ENCODE measurements at places on chromosomes 4 and X.

DNA sequence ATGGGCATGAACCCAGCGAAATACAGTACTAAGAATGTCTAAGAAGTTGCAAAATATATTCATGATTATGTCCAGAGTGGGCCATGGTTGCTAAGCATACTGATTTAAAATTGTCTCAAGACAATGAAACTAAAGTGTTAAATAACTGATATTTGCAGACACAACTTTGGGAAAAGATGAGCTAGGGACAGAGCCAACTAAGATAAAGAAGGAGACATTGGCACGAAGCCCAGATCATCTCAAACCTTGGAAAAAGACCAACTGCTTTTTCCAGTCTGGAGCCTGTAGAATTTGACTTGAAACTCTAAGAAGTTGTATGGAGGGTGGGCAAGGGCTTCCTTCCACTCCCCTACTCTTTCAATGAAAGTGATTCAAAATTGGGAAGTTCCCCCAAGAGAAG is 108.5 kb upstream of the GLRA2 start:
- DNase-seq = no peak

DNA sequence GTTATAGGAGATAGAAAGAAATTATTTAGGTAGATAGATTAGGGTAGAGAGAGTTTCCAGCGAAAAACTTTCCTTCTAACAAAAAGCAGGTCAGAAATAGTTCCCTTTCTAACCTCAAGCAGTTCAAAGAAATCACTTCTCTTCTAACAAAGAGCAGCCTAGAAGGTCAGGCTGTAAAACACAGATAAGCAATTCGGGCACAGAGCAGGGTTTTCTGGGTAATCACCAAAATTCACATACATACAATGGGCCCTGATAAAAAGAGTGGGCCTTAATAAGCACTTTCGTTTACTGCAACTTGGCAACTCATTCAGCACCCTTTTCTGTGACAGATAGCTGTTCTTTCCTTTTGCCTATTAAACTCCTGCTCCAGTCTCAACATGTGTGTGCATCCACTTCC is 13.4 kb upstream of the NAF1 start:
- no peak for DNase-seq

DNA sequence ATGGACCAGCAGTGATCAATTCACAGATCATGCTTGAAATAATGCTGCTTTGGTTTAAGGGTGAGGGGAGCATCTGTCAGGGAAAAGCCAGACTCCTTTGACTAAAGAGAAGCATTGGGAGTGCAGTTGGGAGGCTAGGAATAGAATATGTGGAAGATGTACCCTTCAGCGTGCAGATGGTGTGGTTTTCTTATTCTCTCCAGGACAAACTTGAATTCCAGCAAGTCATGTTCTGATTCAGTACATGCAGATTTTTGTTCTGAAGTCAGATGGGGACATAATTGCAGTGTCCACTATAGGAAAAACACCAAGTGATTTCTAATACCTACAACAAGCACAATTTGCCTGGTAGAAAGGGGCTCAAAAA is 99.0 kb upstream of the LIMCH1 start:
- no peak for DNase-seq

DNA sequence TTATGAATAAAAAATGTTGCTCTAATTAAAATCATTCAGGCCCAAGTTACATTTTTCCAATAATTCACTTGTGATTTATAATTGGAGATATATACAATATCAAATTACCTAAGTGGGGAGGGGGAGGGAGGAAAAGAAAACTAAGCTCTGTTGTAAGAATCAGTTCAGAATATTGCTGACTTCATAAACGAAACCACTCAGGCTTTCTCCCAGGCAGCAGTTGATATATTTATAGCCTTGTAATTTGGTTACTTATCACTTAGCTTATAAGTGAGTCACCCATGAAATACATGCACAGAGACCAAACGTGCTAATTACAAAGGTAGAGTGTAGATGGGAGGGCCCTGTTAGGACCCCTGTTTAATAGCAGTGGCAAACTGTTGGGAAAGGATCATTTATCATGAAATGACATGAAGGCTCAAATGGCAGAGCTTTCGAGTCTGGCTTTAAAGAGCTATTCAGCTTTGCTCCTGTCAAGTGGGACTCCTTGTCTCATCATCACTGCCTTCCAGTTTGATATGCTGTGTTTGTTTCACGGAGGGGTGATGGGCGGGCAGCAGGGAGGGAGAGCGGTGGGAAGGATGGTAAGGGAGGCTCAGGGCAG is 105.6 kb upstream of the PGRMC2 start:
- DNase-seq = peak; percentile 25

- DNase-seq = no peak
These were observed 202.2 kb upstream of the GPRIN3 start for GRCh38 chr4:89509708-89510281.

DNA sequence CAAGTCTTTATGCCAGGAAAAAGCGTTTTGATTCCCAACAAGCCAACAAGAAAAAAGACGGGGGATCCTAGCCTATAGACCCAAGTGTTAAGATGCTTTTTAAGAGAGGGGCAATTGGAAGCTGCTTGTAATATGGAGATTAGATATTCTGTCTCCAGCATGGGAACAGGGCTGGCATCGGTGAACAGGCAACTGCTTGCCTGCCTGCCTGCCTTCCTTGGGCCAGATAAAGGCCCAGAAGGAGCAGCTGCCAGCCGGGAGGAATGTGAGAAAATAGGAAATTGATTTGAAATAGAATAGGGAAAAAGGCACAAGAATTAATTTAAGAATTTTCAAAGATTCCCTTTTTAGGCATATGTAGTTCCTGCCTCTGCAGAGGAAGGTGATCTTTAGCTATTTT is 192.2 kb downstream of the TENM3 start:
- DNase-seq = no peak

DNA sequence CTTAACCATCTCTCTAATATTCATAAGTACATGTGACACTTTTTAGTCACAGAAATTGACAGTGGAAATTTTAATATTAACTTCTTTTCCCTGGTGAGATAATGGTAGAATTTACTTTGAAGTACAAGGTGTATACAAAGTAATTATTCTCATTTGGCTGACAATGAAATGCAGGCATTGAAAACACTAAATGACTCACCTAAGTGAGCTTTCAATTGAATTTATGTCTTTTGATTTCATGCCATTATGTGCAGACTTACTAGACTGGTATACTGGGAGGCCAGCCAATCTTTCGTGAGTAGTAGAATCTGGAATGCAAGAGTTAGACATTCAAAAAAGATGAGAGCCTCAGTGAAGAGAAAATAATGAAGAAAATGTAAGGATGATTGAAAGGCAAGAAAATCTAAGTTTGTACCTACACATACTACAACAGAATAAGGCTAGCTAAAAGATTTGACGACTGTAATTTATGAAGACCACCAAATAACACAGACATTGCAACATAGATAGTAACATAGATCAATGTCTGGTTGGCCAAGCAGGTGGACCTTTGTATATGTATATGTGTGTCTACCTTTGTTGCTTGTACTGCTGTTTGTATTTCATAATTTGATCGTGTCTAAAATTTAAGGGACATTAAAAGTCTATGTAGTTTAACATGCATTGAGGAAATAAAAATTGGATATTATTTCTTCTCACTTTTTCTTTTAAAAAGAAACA is 459.7 kb downstream of the IL15 start:
- peak; percentile 82 for DNase-seq

DNA sequence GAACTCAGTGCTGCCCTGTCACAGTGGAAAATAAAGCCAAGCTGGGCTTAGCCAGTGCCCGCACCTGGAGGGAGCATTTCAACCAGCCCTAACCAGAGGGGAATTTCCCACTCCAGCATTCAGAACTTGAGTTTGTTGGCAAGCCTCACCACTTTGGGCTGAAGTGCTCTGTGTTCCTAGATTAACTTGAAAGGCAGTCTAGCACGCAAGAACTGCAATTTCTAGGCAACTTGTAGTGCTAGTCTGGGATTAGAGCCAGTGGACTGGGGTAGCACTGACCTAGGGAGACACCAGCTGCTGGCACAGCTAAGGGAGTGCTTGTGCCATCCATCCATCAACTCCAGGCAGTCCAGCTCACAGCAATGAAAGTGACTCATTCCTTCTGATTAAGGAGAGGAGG is 1060.6 kb upstream of the GRID2 start:
- DNase-seq = no peak

- no peak for DNase-seq
These were observed 34.1 kb downstream of the PRRG1 start for GRCh38 chrX:37383313-37383712.

GRCh38 chr4:117700111-117700892 is 334.0 kb upstream of the NDST3 start:
- no peak for DNase-seq

DNA sequence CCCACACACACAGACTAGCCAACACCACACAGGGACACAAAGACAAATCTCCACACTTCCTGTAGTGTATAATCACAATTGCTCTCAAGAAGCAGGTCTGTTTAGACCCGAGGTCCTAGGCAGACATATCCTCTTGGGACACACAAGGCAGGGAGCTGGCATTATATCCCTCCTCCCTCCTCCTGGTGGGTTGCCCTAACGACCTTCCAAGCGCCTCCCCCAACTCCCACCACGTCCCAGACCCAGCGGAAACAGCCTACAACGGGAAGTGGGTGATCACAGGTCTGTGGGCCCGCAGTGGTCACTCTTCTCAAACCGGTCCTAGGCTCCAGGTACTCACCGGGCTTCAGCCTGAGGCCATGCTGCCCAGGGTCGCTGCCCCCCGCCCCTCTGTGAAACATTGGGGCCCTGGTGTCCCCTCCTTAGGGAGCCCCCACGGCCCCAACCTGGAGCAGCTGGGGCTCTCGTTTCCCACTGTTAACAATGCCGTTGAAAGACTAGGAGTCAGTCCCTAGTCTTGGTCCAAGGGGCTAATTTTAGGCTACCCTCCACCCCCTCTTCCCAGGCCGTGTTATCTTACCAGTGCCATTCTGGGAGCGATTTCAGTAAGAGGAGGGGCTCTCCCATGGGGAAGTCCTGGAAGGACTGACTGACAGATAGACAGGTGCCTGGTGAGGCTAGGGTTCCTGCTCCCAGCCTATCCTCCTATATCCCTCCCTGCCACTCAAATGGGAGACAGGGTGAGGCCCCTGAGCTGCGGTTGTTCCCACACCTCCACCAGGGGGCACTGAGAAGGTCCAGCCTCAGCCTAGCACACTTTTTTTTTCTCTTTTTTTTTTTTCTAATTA is at the start of gene ASB12:
Gene ASB12, minus strand, starts transcription at position 485 of the 848 bp plus-strand sequence. CDS start 4,957 bp downstream, outside the sequence.
- DNase-seq = no peak

DNA sequence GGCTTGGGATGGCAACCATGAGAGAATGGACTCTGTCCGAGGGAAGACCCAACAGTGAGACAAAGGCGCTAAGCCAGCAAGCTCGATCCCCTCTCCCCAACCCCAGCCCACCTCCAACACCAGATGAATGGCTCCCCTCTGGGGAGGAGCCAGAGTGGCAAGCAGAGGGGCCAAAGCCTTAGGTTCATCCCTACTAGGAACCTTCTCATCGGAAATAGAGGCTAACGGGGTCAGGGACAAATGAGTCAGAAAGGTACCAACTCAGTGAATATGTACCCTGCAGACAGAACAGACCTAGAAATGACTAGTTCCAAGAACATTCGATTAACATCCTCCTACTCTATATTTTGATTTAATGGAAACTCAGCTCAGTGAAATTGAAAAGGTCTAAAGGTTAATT is 73.9 kb downstream of the NSG1 start:
- DNase-seq = no peak

DNA sequence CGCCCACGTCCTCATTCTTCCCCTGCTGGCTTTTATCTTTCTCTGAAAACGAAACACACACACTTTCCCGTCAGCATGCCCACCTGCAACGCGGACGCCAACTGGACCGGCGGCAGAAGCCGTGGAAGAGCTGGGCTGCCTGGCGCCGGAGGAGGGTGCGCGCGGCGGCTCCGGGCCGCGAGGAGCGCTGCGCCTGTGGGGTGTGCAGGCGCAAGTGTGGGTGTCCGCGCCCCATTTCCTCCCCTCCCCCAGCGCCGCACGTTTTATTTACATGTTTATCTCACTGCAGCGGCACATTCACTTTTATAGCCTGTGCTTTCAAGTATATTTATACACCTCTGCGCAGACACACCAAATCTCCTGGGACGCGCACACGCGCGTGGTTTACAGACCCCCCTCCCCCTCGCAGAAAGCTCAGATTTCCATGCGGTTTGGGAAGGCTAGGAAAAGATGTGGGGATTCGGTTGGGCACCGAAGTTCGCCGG is 1.5 kb downstream of the PITX2 start:
- no peak for DNase-seq

DNA sequence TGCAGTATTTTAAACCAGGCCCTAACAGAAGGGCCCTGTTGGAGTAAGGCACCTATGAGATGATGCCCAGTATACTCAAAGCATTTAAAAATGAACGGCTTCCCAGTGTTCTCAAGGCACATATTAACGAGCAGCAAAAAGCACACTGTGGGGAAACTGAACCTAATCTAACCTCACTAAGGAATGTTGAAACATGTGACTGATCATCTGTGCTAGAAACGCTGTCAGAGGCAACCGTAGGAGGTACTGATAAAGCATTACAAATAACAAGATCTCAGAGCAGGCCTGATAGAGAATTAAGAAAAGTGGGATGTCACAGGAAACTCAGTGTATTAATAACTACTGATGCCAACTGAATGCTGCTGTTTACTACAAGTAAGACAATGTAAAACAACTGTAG is 24.0 kb downstream of the ASB9 start:
- no peak for DNase-seq

- no peak for DNase-seq
These were observed 2.5 kb downstream of the RPS4X start for GRCh38 chrX:72274526-72274925.

GRCh38 chrX:85215946-85216345 is 27.6 kb downstream of the SATL1 start:
- DNase-seq = no peak

- peak; percentile 3 for DNase-seq
These were observed 681.4 kb downstream of the GABRG1 start for GRCh38 chr4:45442466-45442865.

- no peak for DNase-seq
These were observed 114.6 kb downstream of the CPE start for GRCh38 chr4:165493359-165493758.
